ENCODE measurements at places on chromosomes 1 and 21. TPM values are rescaled to one million over a fixed set of nuclear protein-coding genes. Genes with fewer than 3 reads are reported as not detected.

DNA sequence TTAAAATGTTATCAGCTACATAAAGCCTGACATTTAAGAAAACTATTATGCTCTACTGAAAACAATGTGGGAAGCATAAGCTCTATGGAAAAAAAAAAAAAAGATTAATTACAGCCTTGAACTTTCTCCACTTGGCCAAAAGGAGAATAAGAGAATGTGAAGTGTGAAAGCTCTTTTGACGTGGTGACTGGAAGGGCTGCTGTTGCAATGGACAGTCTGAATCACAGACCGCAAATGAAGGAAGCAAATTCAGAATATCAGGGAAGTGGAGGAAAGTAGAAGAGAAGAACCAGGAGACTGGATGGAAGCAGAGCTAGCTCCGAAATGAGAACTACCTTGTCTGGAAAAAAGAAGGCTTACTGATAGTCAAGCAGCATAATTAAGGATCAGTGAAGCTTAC, 106.8 kb downstream of the AK5 start:
- no peak for DNase-seq
- H3K27ac ChIP-seq = no peak overlapping the region
- no peaks in the 10 kb centered on the region for H3K36me3 ChIP-seq
- no peaks in the 10 kb centered on the region for H3K27me3 ChIP-seq
- H3K4me1 ChIP-seq = peaks cover 11% of the 10 kb centered on the region
- H3K4me3 ChIP-seq = no peak overlapping the region

DNA sequence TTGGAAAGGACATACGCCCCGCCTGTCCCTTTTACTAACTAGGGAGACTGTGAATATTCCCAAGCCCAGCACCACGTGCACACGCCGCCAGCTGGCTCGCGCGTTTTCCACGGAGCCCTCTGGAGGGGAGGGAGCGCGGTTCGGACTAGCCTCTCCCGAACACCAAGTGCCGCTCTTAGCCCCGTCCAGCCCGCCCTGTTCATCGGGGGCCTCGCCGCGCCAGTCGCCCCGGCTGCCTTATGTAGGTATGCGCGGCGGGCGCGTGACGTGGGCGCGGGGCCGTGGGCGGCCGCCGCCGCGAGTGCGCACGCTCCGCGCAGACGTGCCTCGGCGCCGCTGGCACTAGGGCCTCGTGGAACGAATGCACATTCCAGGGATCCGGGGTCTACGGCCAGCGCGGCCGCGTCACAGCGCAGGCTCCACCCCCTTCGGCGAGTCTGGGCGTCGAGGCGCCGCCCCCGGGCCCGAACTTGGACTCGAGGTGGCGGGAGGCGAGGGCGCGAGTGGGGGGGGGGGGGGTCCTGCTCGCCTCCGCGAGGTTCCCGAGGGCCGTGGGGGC, 767 bp upstream of the IRF2BP2 start:
- no peaks in the 10 kb centered on the region for H3K27me3 ChIP-seq
- peaks cover 27% of the 10 kb centered on the region for H3K36me3 ChIP-seq
- DNase-seq = peak; percentile 88
- H3K4me1 ChIP-seq = peaks cover 39% of the 10 kb centered on the region

DNA sequence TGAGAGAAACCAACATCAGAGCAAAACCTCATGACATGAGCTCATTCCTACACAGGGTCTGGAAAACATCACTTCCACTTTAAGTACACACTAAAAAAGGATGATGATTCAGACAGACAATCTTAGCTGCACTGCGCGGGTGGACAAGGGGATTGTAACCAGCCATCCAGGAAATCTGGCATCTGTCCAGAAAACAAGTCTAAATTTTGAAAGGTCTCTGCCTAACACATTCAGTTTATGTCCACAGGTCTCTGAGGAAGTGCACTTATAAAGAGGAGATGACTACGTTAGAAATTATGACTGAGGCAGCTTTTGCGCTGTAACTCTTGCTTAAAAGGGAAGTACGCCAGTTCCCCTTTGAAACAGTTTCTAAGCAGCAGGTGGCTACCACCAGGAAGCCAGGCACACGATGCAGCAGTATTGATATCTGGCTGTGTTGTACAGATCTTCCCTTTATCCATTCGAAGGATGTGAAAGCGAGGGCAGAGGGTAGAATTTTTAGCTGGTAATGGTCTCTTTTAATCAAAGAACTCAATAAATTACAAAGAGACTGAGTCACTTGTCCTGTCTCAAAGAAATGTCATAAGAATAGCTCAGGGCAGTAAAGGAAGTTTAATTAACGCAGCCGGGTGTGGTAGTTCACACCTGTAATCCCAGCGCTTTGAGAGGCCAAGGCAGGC, 128.0 kb downstream of the SETD4 start:
- H3K27me3 ChIP-seq = no peaks in the 10 kb centered on the region
- H3K4me3 ChIP-seq = no peak overlapping the region
- no peak overlapping the region for H3K27ac ChIP-seq
- DNase-seq = peak; percentile 16
- H3K4me1 ChIP-seq = no peaks in the 10 kb centered on the region

The KRTAP10-10 gene
- total RNA-seq = not detected

The TNFRSF9 gene
- 0.62 TPM for total RNA-seq

The CCDC30 gene
- 2.2 TPM for total RNA-seq
